ENCODE measurements at places on chromosomes 13 and 19. TPM values are rescaled to one million over a fixed set of nuclear protein-coding genes. Genes with fewer than 3 reads are reported as not detected.
A peak's percentile ranks its signal among the peaks of the same experiment; 100 is the strongest.

DNA sequence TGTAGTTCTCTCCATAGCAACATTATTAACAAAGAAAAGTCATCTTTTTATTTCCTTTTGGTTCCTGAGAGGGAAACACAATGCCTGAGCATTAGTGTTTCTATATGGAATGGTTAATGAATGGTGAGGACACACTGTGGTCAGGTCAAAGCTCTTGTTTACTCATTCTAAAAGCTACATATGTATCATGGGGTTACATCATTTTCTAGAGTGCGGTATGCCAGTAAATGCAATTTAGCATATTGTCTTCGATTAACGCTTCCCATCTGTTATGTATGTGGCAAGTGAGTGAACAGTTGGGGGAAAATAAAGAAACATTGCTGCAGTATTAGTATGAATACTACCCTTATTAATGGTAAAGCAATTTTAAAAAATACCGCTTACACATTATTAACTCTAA is 1152.2 kb upstream of the SPRY2 start:
- no peaks in the 10 kb centered on the region for H3K27me3 ChIP-seq
- no peak for DNase-seq
- no peaks in the 10 kb centered on the region for H3K4me1 ChIP-seq
- no peak overlapping the region for H3K4me3 ChIP-seq
- H3K27ac ChIP-seq = no peak overlapping the region
- no peaks in the 10 kb centered on the region for H3K36me3 ChIP-seq

- DNase-seq = no peak
- H3K27me3 ChIP-seq = no peaks in the 10 kb centered on the region
- no peak overlapping the region for H3K27ac ChIP-seq
- no peaks in the 10 kb centered on the region for H3K4me1 ChIP-seq
- H3K4me3 ChIP-seq = no peak overlapping the region
Measured at GRCh38 chr19:16263141-16263761, 61.4 kb upstream of the KLF2 start.

Gene RABAC1
- 172 TPM for total RNA-seq

- H3K27ac ChIP-seq = no peak overlapping the region
- no peak overlapping the region for H3K4me3 ChIP-seq
- no peak for DNase-seq
- H3K36me3 ChIP-seq = no peaks in the 10 kb centered on the region
- no peaks in the 10 kb centered on the region for H3K27me3 ChIP-seq
- no peaks in the 10 kb centered on the region for H3K4me1 ChIP-seq
Measured at GRCh38 chr13:109381546-109382180, 404.7 kb downstream of the IRS2 start.

Gene RFPL4A
- total RNA-seq = not detected

DNA sequence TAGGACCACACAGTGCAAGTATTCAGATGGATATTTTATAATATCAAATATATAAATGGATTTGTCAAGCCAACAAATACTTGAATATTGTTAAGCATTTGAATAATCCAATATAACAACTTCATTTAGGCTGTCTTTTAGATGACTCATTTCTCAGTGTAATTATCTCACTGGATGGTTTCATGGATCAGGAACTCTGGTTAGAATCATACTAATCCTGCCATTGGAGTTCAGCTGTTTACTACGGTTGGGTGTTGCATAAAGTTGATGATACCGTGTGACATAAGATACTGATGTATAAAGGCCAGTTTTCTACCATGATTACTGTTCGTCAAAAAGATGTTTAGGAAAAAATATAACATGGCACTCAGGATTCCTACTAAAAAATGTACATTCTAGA is 196.3 kb downstream of the TSHZ3 start:
- H3K4me3 ChIP-seq = no peak overlapping the region
- H3K36me3 ChIP-seq = no peaks in the 10 kb centered on the region
- no peaks in the 10 kb centered on the region for H3K27me3 ChIP-seq
- H3K27ac ChIP-seq = no peak overlapping the region

GRCh38 chr19:10142701-10143375 is 23.1 kb upstream of the EIF3G start:
- H3K4me3 ChIP-seq = no peak overlapping the region
- H3K36me3 ChIP-seq = peaks cover 26% of the 10 kb centered on the region
- DNase-seq = no peak
- H3K27ac ChIP-seq = peak overlapping the region; percentile 1
- H3K4me1 ChIP-seq = no peaks in the 10 kb centered on the region

Gene DACH1
- total RNA-seq = 3.9 TPM

GRCh38 chr19:49591731-49592485 is 926 bp downstream of the PRR12 start:
- no peaks in the 10 kb centered on the region for H3K27me3 ChIP-seq
- H3K4me3 ChIP-seq = peak overlapping the region; percentile 74
- peaks cover 5% of the 10 kb centered on the region for H3K36me3 ChIP-seq
- peak; percentile 70 for DNase-seq
- H3K27ac ChIP-seq = peak overlapping the region; percentile 91

DNA sequence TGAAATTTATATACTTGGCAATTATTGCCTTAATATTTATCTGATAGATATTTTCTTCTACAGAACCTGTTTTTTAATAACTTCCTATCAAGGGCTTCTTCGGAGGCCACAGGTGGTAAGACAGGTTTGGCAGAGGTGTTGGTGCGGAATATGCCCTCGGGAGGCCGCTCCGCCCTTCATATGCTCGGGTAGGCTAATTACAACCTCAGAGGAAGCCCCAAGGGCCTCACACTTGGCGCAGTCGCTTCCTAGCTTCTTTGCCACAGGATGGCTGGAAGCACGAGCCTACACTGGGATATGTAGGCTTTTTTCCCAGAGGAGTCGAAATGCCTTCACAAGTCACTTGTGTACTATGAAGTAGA is 68.8 kb downstream of the LMO7 start:
- H3K4me3 ChIP-seq = no peak overlapping the region
- H3K36me3 ChIP-seq = no peaks in the 10 kb centered on the region
- H3K27me3 ChIP-seq = no peaks in the 10 kb centered on the region

- no peaks in the 10 kb centered on the region for H3K4me1 ChIP-seq
- H3K4me3 ChIP-seq = no peak overlapping the region
- no peaks in the 10 kb centered on the region for H3K36me3 ChIP-seq
- no peak for DNase-seq
- H3K27ac ChIP-seq = no peak overlapping the region
Measured at GRCh38 chr13:67125681-67126080, 104.5 kb downstream of the PCDH9 start.

DNA sequence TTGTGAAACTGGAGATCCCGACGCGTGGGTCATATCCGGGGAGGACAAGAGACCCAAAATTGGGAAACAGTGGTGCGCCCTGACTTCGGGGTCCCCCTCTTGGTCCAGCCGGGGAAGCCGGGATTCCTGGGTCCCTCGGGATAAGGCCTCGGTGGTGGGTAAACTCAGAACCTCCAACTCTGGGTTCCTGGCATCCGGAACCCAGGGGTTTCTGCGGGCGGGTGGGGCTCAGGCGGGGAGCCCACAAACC is 688 bp downstream of the ZFP36 start:
- H3K4me1 ChIP-seq = peaks cover 13% of the 10 kb centered on the region
- H3K4me3 ChIP-seq = peak overlapping the region; percentile 96
- H3K36me3 ChIP-seq = peaks cover 10% of the 10 kb centered on the region
- no peaks in the 10 kb centered on the region for H3K27me3 ChIP-seq
- DNase-seq = peak; percentile 83
- peak overlapping the region; percentile 100 for H3K27ac ChIP-seq

Gene NLRP7
- not detected for total RNA-seq

GRCh38 chr13:45662162-45662561 is 40.0 kb upstream of the CBY2 start:
- H3K27ac ChIP-seq = no peak overlapping the region
- H3K4me1 ChIP-seq = no peaks in the 10 kb centered on the region
- DNase-seq = no peak
- no peaks in the 10 kb centered on the region for H3K27me3 ChIP-seq
- no peak overlapping the region for H3K4me3 ChIP-seq
- no peaks in the 10 kb centered on the region for H3K36me3 ChIP-seq

GRCh38 chr19:46521241-46521868 is 25.7 kb upstream of the PNMA8B start:
- no peak overlapping the region for H3K4me3 ChIP-seq
- no peak overlapping the region for H3K27ac ChIP-seq
- H3K4me1 ChIP-seq = no peaks in the 10 kb centered on the region
- H3K27me3 ChIP-seq = no peaks in the 10 kb centered on the region
- DNase-seq = no peak

- no peaks in the 10 kb centered on the region for H3K36me3 ChIP-seq
- no peaks in the 10 kb centered on the region for H3K4me1 ChIP-seq
- no peaks in the 10 kb centered on the region for H3K27me3 ChIP-seq
- peak overlapping the region; percentile 69 for H3K27ac ChIP-seq
- H3K4me3 ChIP-seq = no peak overlapping the region
- peak; percentile 53 for DNase-seq
Measured at GRCh38 chr13:73464758-73465616, 406.2 kb downstream of the KLF5 start.

Gene FXYD3
- 2,836 TPM for total RNA-seq
